ENCODE measurements at places on chromosomes 6 and 20.

- no peak for DNase-seq
These were observed 13.8 kb upstream of the EYA4 start for GRCh38 chr6:133227344-133227743.

DNA sequence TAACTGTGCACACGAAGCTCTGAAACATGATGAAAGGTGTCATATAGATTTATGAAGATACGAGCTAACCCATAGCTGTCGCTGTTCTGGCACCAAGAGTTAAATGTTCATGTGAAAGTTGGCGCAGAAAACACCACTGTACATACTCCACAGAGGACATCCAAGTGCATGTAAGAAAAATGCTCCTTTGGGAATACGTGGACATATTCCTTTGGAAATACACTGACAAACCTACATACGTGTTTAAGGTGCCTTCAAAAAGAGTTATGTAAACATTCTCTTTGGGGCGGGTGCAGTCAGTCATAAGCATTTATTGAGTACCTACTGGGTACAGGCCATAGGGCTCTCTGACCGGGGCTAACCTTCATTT lies 723 bp upstream of the ARID1B start:
- DNase-seq: no peak

GRCh38 chr6:69018906-69019305 lies 383.8 kb downstream of the ADGRB3 start:
- DNase-seq: no peak

DNA sequence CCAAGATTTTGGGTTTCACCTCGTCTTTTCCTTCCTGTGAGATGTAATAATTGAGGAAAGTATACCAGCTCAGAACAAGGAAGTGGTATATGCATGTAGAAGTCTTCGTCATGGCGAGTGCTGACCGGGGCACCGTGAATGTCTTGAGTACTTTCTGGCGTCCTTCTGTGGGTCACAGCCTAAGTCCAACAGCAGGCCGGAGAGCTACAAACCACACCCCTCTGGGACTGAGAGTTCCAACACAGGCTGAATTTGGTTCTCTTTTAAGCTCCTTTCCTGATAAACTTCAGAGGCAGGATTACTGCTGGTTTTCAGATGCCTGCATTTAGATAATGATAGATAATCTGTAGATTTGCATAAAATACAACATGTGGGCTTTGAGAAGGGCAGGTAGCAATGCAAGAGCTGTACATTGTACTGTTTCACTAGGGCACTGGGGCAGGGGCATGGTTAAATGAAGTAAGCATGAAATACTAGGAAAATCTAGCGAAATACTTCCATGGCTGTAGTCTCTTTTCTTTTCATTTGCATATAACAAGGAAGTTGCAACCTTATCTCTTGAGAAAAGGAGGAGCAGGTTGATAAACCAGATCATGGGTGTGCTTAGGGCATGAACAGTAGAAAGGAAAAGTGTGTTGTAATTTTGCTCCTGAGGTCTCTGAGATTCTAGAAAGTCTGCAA lies at the start of gene ADTRP:
TSS of gene ADTRP (minus strand) at position 156 of the 681 bp plus-strand sequence. CDS start at position 112, 44 bp downstream.
- no peak for DNase-seq
